ENCODE measurements at places on chromosomes 7 and 10.
A peak's percentile ranks its signal among the peaks of the same experiment; 100 is the strongest.

DNA sequence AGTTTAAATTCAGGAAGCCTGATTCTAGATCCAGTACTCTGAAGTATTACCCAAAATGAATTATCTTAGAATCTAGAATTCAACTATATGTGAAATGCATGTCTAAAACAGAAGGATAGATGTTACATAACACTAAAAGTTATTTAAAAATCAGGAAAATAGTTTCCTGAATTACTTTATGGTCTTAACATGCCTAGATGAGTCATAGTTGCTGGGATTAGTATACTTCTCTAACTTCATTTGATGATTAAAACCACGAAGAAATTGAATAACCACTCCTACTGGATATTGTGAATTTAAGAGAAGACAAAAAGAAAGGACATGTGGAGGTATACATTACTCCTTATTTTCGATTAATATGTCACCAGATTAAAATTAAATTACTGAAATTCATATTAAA lies 65.5 kb downstream of the ATAD1 start:
- DNase-seq = no peak

DNA sequence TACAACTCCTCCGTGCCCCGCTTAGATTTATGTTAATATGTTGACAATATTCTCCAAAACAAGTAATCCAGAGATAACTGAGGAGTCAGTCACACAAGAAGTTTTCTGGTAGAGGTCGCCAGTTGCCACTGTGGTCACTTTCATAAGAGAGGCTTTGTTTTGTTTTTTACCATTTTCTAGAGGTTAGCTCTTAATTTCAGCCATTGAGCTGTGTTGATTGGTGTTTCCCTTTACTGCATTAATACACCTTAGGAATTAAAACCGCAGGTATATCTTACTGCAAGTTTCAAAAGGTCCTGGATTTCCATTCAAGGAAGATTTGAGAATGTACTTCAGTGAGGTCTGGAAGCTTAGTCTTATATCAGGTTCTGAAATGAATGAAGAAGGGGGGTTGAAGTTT lies 3.5 kb downstream of the BMI1 start:
- no peak for DNase-seq

DNA sequence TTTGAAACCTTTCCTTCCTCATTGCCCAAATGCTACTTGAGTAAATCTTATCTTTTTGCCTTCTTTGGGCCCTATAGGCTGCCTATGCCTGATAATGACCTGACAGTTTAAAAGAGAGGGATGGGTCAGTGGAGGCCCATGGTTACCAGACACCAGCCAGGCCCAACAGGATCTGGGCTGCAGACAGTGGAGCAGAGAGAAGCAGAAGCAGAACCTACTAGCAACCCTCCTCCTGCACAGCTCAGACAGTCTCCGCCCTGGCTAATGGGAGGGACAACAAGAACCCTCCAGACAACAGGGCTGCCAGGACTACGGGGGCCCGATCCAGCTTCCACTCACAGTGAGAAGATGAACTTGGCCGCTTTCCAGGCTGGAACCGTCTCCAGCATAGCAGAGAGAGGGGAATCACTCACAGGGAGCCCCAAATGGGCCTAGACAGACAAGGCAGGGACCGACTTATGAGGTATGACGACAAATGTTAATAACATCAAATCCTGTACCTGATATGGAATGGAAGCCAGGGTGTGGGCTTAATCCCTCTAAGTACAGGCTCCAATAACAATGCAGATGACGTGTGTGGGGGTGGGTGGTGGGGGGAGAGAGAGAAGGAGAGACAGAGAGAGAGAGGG lies 31.7 kb upstream of the DGKI start:
- no peak for DNase-seq

GRCh38 chr7:142859411-142859810 lies 4.5 kb downstream of the EPHB6 start:
- no peak for DNase-seq

GRCh38 chr7:18565337-18565736 lies 69.8 kb downstream of the HDAC9 start:
- DNase-seq = peak; percentile 87

DNA sequence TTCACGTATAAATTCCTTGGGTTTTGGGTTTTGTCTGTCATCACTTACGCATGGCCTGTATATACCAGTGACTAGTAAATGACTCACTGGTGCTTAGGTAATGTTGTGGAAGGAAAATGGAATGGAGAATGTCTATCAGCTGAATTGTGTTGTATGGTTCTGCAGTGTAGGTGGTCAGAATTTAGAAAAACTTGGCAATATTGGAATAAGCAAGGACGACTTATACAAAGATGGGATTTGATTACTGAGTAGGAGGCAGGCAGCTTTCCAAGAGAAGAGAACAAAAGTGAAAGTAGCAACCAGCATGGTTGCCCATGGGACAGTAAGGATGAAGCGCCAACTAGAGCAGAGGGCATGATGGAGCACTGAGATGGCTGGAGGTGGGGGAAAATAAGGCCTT lies 168.6 kb upstream of the CSTF2T start:
- DNase-seq = no peak

Measured in DMS 273 treated with DMSO at 0.1 percent for 48 hours (cell line).